ENCODE measurements at places on chromosomes 7 and 10.
A peak's percentile ranks its signal among the peaks of the same experiment; 100 is the strongest.

DNA sequence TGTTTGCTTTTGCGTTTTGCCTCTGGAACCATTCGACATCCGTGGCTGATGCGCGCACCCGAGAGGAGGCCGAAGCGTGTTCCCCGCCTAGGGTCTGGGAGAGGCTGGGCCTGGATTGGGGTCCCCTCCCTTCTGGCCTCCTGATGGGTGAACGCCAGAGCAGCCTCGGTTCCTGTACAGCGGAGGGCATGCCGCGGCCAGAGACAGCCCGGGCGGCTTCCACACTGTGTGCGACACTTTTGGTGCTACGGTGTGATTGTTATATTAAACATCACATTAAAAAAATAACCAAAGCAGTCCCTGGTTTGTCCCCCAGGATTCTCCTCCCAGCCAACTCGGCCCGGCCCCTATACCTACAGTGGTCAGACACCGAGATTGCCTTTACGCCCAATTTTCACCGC lies 3.7 kb upstream of the HOXA7 start:
- DNase-seq = no peak

DNA sequence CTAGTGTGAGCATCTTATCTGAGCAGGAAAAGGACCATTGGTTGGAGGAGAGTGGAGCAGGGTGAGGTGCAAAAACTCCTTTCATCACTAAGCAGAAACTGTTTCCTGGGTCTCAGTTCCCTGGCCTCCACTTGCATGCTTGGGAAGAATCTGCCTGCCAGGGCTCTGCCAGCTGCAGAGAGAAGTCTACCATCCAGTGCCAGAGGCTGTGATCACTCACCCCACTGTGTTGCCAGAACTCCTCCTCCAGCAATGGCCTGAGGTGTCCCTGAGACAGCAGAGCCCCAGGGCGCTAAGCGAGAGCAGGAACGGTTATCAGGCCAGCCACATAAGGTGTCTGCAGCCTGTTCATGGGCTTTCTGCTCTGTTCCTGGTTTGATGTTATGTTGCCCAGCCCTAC lies 991.4 kb downstream of the CCSER2 start:
- no peak for DNase-seq

DNA sequence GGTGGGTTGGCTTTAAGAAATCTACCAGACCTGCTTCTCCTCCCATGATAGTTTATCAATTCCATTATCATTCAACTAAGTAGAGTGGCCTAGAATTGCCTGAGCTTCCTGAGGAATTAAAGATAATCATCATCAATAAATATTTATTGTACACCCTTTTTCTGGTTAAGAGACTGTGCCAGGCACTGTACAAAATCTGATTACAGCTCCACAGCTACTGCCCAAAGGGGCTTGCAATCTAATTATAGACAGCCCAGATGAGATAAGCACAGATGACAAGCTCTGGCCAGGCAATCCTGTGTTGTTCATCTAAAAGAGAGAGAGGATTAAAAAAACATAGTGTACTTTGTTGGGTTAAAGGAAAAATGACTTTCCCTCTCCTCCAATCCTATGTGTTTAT lies 586.4 kb downstream of the GATA3 start:
- DNase-seq = no peak

DNA sequence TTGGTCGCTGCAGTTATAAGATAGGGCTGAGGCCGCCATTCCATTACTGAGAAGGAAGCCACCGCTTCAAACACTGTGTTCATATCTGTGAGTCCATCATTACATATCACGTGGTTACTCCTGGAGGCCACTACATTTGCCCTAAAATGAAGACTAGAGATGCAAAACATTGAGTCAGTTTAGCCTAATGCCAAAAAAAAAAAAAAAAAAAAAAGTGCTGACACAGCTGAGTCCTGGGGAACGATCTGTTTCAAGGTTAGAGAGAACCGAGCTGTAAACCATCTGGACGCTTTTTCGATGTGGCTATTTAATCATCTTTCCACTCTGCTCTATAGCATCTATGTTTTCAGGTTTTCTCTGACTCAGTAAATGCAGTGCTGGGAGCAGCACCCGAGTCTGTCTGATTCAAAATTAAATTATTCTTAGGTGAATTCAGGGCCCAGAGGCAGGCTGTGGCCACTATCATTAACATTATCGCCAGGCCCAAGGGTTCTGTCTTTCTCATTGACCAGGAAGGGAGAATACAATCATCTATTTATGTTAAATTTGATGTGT lies 449.1 kb downstream of the PAXIP1 start:
- no peak for DNase-seq

DNA sequence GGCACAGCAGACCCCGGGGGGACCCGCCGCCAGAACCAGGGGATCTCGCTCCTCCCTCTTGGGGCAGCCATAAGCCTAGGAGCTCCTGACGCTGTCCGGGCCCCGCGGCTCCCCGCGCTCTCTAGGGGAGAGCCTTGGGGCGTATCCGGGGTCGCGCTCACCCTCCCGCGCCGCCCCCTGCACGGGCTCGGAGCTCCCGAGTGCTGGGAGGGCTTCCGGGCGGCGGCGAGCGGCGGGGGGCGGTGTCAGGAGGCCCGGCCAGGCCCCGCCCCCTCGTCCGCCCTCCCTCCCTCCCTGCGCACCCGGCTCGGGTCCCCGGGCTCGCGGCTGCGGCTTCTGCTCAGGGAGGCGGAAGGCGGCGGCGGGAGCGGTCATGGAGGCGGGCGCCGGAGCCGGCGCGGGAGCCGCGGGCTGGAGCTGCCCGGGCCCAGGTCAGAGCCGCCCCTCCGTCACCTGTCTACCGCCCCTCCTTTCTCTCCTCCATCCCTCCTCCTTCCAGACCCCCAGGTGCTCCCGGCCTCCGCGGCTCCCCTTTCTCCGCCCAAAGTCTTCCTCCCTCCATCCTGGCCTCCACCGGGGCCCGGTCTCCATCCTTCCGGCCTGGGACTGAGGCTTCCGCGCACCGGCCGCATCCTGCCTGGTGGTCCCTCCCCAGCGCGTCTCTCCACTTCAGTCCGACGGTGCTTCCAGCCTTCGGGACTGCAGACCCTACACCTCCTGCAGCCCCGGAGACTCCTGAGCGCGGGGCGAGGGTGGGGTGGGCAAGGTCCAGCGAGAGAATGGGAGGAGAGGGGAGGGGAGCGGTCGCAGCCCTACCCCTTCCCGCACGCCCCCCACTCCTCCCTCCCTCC lies at the start of gene CCDC136:
Gene CCDC136, plus strand, starts transcription at position 848 of the 851 bp plus-strand sequence. CDS start 444 bp downstream, outside the sequence.
- DNase-seq = peak; percentile 59

GRCh38 chr7:39465055-39465929 lies 100.9 kb upstream of the YAE1 start:
- DNase-seq = peak; percentile 75

- DNase-seq = peak; percentile 83
Observed at GRCh38 chr10:133307776-133308420, 774 bp downstream of the TUBGCP2 start.

- DNase-seq = peak; percentile 47
Observed at GRCh38 chr7:128939861-128940410, 2.2 kb downstream of the IRF5 start.

DNA sequence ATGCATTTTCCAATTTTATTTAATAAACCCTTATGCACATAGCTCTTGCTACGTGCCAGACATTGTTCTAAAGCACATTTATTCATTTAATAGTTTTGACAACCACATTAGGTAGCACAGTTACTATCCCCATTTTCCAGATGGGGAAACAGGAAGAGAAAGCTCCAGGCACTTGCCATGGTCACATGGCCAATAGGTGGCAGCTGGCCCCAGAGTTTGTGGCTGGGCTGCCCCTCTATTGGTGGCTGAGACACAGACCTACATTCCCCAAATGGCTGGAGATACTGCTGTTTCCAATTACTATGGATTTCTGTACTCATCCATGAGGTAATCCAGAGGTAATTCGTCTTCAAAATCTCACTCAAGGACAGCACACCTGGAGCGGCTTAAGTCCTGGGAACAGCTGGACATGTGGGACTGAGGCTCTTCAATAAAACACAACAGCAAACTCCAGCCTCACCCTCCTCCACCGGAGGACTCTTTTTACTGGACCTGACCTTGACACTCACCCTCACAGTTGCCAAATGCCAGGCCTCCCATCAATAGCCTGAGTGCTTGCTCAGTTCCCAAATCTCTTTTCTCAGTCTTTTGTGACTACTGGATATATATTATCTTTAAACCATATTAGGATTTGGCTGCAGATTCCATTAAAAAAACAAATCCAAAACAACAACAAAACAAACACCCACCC lies 106.1 kb downstream of the CLEC2L start:
- no peak for DNase-seq

GRCh38 chr10:70381471-70382421 lies 679 bp downstream of the LRRC20 start:
- DNase-seq = peak; percentile 52

DNA sequence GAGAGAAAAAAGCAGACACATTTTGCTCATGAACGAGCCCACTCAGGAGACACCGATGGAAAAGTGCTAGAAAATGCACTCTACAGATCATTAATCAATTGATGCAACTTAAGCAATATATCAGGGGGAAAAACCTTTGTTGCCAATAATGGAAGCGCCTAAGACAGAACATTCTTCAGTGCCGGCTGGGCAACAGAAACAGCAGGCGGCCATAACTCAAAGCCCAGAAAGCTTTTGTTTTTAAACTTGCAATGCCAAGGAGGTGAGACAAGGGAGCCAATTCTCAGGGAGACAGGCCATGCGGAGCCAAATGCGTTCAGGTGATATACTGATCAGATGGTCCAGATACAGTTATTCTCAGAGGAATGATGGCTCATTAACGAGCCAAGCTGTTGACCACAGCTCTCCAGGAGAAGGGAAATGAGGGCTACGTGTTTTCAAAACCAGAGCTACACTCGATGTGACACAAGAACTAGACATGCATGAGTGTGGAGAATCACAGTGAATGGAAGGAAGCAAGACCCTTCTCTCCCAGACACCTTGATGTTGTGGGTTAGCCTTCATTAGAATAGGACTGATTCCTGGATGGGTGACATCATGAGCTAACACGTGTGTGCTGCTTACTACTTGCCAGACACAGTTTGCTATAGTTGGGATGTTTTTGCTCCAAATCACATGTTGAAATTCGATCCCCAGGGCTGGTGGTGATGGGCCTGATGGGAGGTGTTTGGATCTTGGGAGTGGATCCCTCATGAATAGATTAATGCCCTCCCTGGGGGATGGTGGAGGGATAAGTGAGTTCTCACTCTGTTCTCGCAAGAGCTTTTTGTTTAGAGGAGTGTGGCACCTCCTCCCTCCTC lies 79.1 kb upstream of the KCNMA1 start:
- no peak for DNase-seq

DNA sequence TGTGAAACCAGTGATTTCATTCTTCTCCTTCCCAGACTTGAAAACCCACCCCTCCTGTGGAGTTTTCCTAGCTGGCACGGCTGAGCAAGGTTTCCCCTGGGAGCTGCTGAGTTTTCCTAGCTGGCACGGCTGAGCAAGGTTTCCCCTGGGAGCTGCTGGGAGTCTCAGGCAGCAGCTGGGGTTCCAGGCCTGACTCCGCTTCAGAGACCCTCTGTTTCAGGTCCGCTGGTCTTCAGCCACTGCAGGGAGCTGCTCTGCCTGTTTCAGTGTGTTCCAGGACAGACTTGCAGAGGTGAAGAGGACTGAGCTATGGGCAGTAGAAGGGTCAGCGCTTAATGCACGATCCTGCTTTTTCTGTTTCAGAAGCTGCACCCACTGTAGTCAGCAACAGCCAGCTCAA lies 104.9 kb downstream of the XRCC2 start:
- DNase-seq = no peak

GRCh38 chr10:28793482-28793881 lies 116.2 kb downstream of the BAMBI start:
- DNase-seq = peak; percentile 5

DNA sequence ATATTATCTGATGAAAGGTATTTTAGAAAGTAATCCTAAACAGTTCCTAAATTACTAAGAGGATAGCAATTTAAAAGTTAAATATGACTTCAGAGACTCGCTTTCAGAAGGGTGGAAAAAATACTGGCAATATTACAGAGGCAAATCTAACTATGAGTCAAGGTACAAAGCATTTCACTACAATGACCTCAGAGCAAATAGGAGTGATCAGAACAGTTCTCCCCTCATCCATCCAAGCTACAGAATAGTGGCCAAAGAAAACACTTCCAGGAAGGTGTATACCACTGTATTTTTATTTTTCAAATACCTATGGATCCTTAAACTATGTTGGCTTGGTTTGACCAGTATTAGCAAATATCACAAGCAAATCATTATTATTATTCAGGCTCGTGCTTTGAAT lies 112.8 kb upstream of the ODAD2 start:
- no peak for DNase-seq

GRCh38 chr7:36217961-36218284 lies 64.9 kb downstream of the EEPD1 start:
- DNase-seq = no peak

DNA sequence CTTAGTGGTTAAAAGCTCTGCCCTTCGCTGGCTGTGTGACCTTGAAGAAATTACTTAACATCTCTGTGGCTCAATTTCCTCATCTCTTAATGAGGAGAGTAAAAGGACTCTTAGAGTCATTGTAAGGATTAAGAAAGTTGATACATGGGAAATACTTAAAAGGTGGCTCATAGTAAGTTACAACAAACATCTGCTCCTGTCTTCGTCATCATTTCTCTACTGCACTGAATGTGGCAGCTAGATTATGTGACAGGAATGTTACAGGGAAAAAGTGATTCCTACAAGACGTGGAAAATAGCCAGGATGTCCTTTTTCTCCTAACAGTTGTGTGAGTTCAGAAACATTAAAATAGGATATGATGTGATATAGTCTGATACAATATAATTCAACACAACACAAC lies 184.7 kb downstream of the FRMD4A start:
- DNase-seq = no peak

DNA sequence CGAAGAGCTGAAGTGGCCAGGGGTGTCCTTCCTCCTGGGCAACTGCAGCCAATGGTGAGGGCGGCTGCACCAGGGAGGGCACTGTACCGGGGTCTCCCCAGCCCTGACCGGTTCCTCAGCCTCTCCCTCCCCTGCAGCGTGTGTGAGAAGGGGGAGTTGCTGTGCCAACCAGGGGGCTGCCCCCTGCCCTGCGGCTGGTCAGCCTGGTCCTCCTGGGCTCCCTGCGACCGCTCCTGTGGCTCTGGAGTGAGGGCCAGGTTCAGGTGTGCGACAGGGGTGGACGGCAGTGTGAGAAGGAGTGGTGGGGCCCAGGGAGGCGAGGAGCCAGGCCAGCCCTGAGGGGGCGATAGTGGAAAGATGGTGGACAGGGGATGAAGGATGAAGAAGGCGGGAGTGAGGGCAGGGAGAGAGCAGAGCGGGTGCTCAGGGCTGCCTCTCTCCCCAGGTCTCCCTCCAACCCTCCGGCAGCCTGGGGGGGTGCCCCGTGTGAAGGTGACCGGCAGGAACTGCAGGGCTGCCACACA lies 30.2 kb upstream of the ZNF467 start:
- no peak for DNase-seq

DNA sequence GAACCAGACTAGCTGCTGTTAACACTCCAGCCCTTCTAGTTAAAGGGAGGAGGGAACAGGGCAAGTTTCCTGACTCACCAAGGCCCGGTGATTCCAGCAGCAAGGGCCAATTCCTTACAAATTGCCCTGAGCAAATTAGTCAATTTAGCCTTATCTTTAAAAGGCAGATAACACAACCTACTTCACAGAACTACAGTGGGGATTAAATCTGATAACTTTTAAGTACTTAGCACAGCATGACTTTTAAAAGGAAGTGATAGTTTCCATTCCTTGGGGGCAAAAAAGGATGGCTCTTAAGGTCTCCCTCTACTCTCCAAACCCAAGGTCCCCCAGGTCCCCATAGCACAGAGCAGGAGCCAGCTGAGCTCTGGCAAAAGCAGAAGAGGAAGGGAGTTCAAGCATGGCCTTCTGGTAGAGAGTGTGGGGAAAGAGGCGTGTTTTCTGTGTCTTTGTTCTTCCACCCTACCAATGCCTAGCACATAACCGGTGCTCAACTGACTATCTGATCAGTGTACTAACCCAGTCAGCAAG lies 4.0 kb downstream of the CDCA7L start:
- peak; percentile 38 for DNase-seq

- no peak for DNase-seq
Observed at GRCh38 chr7:69722843-69723242, 124.6 kb downstream of the AUTS2 start.

Measured in hematopoietic multipotent progenitor cell treated with erythropoietin and hydrocortisone succinate and interleukin-3 and kit ligand, for 8 days (in vitro differentiated cells).